ENCODE measurements at places on chromosomes 12 and 14.

- DNase-seq = no peak
Observed at GRCh38 chr14:68535404-68536017, 257.4 kb downstream of the ZFP36L1 start.

GRCh38 chr12:29547151-29547632 is 49.7 kb upstream of the OVCH1 start:
- no peak for DNase-seq

DNA sequence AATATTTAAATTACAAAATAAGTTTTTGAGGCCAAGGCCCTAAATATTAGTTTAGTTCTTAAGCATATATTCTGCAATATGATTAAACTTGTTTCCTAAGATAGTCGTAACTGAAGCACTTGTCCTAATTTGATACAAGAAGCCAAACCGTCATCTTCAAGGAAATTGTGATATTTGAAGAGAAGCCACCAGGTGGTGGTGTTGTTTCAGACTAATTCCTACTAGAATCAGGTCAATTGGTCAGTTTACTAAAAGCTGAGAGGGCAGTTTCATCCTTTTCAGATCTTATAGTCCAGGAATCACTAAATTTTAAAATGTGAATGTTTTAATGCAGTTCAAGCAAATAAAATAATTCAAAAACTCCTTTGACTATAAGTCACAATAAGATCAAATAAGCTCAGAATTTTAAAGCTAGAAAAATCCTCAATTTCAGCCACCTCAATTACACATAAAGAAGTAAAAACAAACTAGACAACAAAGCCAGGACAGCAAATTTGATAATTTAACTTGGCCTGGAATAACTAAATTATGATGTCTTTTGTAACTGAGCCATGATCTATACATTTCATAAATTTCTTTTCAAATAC is 7.1 kb upstream of the ARL1 start:
- DNase-seq = peak; percentile 12

DNA sequence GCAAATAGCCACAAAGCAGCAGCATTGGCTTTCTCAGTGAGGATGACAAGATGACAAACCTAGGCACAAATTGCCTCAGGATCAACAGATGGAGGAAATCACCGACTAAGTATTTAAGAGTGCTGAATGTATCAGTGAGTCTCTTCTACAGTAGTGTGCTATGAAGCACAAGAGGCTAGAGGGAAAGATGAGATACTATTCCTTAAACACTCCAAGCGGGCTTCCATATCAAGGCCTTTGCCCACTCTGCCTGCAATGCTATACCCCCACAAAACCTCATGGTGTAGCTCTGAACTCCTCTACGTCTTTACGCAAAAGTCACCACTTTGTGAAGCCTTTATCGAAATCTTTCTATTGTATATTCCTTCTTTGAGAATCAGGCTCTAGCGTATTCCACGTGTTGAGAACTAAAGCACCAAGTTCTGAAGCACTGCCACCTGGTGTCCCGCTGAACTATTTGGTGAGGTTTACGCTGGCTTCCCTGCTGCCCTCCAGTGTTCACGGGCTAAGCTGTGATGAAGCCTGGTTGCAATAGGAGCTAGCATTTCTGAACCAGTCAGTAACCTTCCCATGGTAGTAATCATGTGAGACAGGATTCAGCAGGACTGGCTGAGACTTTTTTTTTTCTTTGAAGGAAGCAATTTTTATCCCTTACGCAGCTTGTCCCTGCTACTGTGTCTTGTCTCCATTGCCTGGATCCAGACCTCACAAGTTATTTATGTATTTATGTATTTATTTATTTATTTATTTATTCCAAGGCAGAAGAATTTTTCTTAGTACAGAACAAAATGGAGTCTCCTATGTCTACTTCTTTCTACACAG is 426.5 kb upstream of the OR4E1 start:
- peak; percentile 13 for DNase-seq

- no peak for DNase-seq
Observed at GRCh38 chr12:47272412-47273190, 192.8 kb upstream of the AMIGO2 start.

DNA sequence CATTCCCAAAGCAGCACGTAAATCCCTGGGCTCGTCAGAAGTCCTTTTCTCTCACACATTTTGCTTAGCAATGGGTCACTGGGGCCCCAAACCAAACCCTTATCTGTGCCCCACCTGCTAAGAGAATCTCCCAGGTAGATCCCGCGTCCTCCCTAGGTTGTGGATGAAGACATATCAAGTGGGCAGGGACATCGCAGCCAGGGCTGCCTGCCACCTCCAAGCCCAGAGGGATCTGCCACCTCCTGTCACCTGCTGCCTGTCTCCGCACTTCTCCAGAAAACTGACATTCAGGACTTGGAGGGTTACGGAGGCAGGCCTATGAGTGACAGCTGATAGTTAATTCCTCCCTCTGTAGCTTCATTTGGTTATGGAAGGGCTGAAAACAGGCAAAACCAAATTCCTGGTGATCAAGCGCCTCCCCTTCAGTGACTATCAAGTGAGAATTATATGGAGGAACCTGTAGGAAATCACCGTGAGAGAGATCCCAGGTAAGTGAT is 19.5 kb downstream of the BCL11B start:
- no peak for DNase-seq

GRCh38 chr12:11678781-11679180 is 29.3 kb downstream of the ETV6 start:
- DNase-seq = no peak

DNA sequence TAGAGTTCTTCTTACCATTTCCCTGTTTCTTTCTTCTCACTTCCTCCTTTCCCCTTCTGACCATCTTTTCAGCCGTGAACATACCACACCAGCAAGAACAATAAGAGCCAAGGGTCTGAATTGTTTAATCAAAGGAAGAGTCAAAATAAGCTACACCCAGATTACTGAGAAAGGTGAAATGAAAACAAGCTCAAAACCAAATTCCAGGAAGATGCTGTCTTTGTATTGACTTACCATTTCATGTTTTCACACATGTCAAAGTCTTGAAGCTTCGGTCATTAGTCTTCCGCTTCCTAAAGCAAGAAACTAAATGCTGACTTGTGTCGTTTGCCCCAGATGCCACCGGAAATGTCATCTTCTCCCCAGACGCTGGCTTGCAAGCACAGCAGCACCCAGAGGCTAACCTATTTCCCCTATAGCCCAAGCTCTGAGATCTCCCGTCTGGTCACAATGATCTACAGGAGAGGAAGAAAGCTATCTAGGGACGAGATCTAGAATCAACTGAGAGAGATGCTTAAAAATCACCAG is 136.5 kb upstream of the AMIGO2 start:
- DNase-seq = peak; percentile 69

DNA sequence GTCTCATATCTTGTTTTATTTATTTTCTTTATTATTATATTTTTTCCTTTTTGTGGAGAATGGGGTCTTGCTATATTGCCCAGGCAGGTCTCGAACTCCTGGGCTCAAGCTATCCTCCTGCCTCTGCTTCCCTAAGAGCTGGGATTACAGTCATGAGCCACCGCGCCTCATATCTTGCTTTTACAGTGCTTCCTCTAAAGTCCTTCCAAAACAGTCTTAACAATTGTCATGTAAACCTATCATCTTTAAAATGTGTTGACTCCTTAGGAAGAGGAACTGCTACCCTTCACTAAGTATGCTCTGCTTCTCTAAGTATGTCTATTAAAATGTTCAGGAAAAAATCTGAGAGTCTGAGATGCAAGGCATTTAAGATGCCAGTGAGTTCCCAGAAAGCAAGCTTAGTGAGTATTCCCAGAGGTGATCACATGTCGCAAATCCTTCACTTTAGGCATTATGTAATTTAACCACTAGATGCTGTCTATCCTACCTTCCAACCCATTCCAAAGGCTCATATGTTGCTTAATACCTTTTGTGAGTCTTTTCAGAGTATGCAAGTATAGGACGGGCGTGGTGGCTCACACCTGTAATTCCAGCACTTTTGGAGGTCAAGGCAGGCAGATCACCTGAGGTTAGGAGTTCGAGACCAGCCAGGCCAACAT is 19.7 kb upstream of the FOXJ2 start:
- no peak for DNase-seq

- no peak for DNase-seq
Observed at GRCh38 chr14:72692696-72693095, 201.2 kb downstream of the DPF3 start.

DNA sequence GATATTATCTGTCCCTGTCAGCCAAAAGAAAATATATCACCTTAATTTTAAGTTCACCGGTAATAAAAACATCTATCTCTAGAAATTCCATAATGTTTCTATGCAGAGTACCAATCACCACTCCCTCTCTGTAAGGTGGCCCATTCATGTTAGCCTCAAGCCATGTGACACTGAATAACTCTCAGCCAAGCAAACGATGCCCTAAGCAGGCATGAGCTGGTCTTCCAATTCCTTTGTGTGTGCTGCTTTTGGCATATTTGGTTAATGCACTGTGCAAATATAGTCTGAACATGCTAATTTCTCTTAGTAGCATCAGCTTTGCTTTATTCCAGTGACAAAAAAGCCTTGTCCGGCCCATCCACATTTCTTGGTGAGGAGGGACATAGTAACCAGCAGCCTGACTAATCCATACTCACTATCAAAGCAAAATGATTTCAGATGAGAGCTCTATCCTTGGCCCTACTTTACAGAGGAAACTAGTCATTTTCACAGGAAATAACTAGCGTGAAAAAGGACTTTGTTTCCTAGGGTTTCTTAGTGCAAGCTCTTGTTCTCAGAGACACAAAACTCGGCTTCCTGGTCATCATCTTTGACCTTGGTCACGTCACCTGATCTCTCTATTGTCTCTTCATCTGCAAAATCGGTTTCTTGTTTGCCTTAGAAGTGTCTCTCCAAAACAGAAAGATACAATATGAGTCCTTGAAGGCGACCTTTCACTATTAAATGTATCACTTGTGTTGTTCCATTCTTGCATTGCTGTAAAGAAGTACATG is 59.2 kb upstream of the RTRAF start:
- no peak for DNase-seq

DNA sequence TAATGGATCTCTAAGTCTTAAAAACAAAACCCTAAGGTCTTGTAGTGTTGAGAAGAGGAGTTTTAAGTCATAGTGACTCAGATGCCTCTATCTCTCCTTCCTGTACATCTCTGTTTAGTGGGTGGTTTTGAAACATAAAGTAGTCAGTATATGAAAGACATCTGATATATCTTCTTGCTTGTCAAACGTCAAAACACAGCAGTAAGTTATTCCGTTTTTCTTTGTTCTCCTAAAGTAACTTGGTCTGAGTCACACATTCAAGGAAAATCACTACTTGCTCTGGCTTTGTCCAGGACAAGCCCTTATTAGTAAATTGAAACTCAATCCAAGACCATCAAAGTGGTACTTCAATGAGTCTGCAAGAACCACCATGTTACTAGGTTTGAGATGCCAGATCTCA is 1172.5 kb downstream of the BCL11B start:
- DNase-seq = no peak

GRCh38 chr14:72178517-72178916 is 246.3 kb downstream of the RGS6 start:
- DNase-seq = no peak

GRCh38 chr12:58907391-58907790 is 12.9 kb downstream of the LRIG3 start:
- DNase-seq = no peak

DNA sequence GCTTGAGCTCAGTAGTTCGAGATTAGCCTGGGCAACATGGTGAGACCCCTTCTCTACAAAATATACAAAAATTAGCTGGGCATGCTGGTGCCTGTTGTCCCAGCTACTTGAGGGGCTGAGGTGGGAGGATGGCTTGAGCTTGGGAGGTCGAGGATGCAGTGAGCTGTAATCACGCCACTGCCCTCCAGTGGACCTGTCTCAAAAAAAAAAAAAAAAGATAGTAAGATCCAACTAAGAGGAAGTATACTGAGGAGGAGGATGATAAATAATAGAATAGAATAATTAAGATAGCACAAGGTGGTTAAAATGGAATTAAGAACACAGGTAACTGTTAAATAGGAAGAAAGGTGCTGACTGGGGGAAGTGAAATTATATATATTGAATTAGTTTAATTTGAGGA is 37.0 kb upstream of the BAZ1A start:
- no peak for DNase-seq

GRCh38 chr12:46269429-46270241 is 792 bp upstream of the SLC38A1 start:
- DNase-seq = peak; percentile 28

DNA sequence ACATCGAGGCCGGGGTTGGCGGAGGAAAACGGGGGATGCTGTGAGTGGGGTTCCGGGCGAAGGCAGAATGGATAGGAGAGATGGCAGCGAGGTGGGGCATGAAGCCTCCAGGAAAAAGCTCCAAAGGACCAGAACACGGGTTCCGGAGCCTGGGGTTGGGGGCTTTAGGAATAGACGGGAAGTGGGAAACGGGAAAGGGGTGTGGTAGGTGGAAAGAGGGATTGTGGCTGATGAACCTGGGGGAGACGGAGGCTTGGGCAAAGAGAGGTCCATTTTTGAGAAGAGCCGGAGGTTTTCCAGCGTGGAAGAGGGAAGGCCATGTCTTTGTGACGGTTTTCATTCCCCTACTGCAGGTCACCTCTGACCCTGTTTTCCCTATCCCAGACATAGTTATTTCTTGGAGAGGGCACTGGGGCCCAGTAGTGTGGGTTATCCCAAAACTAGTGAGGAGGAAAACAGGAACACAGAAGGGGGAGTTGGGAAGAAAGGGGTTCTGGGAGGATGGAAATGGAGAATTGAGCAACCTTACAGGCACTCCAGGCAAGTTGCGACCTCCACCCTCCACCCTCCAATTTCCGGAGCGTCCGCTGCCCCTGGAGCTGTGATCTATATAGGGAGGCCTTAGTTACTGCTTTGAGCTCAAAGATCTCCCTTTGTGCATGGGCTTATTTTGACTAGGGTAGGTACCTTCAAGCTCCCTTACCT is 1.1 kb downstream of the ATN1 start:
- no peak for DNase-seq

GRCh38 chr14:76909266-76909665 is 83.1 kb downstream of the LRRC74A start:
- no peak for DNase-seq

DNA sequence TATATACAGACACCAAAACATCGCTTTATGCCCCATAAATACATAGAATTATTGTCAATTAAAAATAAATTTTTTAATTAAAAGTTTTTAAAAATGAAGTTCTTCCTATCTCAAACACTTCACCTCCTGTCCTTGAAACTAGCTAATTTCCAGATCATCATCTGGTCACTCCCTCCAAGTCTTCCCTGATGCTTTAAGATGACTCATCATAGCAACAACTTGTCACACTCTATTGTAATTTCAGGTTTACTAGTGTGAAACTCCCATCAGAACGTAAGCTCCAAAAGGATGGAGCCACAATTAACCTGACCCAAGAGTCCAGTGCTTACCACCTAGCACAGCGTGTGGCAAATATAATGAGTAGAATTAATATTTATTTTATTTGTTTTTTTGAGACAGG is 16.3 kb downstream of the GXYLT1 start:
- no peak for DNase-seq

DNA sequence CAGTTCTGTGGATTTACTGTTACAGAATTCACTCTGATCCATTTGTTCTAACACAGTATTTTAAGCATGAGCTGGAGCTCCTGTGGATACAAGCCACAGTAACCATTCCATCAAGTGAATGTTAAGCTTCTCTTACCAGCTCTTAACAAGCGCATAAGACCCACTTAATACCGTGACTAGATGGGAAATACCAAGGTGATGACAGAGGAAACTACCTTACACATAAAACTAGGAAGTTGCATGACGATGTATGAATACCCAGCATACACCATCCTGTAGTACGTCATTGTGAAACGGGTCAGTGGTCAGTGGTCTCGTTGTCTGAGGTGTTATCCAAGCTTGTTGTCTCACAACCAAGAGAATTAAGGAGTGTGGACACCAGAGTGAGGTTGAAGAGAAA is 2.0 kb upstream of the GALC start:
- DNase-seq = peak; percentile 53

GRCh38 chr14:85590784-85591183 is 60.8 kb downstream of the FLRT2 start:
- DNase-seq = no peak

GRCh38 chr14:72457641-72458040 is 436.3 kb downstream of the DPF3 start:
- no peak for DNase-seq
